ENCODE measurements at places on chromosomes 16 and 17.
A peak's percentile ranks its signal among the peaks of the same experiment; 100 is the strongest.

DNA sequence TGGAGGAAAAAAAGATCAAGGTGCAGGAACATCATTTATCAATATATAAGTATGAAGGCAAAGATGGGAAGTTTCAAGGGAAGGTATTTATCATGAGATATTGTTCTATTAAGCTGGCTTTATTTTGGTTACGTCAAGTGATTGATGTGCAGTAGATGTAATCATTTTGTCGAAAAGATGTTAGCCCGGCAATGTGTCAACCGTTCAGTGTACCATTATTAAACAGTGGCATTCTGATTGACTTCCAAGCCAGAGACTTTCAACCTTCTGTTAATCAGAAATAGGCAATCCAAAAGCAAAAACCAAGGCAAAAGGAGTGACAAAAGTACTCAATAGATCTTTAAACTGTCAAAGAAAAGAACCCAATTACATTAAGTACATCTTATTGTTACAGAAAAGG lies 1340.3 kb upstream of the GOT2 start:
- DNase-seq: no peak

- DNase-seq: no peak
Observed at GRCh38 chr16:75477680-75478473, 13.4 kb upstream of the TMEM170A start.

- no peak for DNase-seq
Observed at GRCh38 chr16:27722207-27722606, 172.3 kb downstream of the KATNIP start.

DNA sequence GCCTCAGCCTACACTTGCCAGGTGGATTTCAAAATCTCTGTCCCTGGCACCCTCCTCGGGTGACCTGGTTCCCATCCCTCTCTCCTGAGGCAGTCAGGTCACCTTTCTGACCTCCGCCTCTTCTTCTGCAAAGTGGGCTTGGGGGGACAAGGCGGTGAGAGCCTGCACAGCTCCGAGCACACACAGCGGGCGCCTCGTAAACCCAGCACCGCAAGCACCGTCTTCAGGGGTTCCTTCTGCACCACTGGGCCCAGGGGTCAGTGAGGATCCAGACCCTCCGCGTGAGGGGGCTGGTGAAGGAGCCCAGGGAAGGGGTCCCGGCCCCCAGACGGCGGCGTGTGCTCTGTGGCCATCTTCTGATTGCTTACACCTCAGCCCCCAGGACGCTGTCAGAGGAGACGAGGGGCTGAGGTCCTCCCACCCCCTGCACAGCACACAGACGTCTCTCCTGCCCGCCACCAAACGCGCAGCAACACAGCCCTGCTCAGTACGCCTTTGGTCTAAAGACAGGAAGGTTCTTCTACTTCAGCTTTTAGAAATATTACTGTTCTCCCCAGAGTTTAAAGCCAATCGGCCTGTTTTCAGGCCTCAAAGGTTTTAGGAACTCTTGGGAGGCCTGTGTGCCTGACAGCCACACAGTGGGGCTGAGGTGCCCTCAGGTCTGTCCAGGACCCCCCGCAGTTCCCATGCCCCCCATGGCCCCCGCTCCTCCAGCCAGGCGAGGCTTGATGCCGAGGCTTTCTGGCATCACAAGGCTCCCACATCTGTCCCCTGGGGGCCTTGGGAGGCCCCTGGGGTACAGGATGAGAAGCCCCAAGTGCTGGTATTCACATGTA lies 2.7 kb downstream of the CBFA2T3 start:
- DNase-seq: peak; percentile 34

DNA sequence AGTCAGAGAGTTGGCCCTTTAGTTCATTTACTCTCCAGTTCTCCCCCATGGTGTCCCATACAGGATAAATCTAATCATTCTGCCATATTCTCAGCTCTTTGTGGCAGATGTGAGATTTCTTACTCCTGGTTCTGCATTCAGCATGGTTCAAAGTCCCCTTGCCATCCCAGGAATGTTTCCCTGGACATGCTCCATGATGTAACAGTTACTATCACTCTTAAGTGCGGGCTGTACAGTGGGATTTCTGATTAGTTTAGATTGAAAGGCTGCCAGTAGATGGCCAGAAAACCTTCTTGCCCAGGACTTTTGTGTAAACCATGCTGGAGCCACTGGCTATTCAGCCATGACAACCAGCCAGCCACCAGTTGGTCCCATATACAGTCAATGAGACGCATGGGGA lies 10.4 kb downstream of the KRT37 start:
- no peak for DNase-seq

DNA sequence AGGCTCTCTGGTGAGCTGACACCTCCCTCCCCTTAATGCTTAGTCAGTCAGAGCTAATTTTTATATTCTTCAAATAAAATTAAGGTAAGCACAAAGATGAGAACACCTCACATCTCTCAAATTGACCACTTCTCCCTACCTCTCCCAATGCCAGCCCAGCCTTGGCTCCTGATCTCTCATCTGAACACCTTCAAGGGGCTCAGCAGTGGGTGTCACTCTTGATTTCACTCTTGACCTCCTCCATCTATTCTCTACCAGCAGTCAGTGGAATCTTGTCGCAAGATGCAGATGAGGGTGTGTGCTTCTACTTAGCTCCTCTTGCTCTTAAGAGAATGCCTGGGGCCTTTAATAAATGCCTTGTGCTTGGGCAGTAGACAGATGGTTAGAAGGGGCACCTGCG lies 309.0 kb upstream of the IRX3 start:
- no peak for DNase-seq

DNA sequence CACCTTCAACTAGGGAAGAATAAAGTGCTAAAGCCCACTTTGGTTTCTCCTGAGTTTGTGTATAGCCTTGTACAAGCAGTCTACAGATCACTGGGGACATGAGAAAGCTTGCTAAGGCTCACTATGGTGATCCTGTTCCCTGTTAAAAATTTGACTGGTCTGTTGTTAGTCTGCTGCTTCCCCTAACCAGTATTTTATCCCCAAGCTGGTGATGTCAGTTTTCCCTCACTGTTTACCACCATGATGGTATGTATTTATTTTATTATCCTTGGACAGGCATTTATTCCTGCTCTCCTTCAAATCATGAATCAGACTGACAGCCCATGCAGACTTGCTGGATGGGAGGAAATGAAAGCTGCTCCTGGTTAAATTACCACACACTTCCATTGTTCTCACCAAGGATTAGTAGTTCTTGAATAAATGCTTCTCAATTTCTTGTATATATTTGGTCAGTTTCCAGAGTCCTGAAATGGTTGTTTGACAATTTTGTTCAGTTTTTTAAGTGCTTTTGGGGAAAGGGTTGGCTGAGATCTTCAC lies 99.6 kb downstream of the CA4 start:
- DNase-seq: no peak

- peak; percentile 69 for DNase-seq
Observed at GRCh38 chr17:32487473-32488176, 832 bp downstream of the CDK5R1 start.
